NCI-H524 (cell line): ENCODE measurements at places on chromosomes 4 and X.

- no peak for DNase-seq
Measured at GRCh38 chrX:840556-840955, 210.0 kb downstream of the SHOX start.

GRCh38 chr4:54723820-54724219 is 66.1 kb downstream of the KIT start:
- no peak for DNase-seq

GRCh38 chrX:145865082-145865481 is 47.5 kb downstream of the SLITRK2 start:
- no peak for DNase-seq

DNA sequence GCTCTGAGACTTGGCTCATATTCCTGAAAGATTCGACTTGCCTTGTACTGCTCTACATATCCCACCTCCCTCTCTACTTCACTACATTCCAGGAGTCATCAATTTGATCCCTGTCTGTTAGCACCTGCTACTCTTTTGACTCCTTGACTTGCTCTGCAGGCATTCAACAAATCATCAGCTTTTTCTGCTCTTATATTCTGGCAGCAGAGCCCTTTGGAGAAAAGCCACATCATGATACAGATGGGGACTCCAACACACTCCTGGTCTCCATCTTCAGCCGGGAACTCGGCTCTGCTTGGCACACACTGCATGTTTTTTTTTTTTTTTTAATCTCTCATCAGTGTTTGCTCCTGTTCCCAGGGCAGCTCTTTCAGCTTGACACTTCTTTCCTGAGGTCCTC is 293.2 kb upstream of the LCORL start:
- DNase-seq, result no peak

DNA sequence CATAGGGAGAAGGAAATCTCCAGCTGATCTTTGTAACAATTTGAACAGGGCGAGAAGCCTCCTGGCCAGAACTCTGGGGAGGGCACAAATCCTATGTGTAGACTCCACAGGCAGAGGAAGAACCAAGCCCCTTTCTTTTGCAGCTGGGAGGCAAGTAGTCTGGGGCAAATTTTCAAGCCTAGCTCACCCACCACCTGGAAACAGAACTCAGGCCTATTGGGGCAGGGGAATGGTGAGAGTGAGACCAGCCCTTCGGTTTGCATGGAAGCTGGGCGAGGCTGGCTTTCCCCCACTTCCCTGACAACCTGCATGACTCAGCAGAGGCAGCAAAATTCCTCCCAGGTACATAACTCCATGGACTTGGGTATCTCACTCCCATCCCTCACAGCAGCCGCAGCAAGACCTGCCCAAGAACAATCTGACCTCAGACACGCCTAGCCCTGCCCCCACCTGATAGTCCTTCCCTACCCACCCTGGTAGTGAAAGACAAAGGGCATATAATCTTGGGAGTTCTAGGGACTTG is 138.2 kb downstream of the EMCN start:
- no peak for DNase-seq

DNA sequence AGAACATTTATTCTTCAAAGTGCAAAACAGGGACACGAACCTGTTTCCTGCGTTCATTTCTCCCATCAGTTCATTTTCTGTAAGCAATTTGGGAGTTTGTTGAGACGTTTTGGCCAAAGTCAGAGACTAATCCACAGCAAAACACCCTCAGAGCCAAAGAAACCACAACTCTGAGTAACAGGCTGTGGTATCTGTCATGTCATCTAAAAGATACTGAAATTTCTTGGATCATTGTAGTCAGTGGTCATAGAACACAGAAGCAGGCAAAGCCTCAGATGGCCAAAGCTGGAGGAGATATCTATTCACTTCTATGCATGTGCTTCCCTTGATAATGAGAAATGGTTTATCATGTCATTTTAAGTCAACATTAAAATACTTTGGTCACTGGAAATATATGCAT is 485.6 kb upstream of the GALNT7 start:
- no peak for DNase-seq

GRCh38 chr4:137524725-137525369 is 7.4 kb downstream of the PCDH18 start:
- DNase-seq, result peak; percentile 18

DNA sequence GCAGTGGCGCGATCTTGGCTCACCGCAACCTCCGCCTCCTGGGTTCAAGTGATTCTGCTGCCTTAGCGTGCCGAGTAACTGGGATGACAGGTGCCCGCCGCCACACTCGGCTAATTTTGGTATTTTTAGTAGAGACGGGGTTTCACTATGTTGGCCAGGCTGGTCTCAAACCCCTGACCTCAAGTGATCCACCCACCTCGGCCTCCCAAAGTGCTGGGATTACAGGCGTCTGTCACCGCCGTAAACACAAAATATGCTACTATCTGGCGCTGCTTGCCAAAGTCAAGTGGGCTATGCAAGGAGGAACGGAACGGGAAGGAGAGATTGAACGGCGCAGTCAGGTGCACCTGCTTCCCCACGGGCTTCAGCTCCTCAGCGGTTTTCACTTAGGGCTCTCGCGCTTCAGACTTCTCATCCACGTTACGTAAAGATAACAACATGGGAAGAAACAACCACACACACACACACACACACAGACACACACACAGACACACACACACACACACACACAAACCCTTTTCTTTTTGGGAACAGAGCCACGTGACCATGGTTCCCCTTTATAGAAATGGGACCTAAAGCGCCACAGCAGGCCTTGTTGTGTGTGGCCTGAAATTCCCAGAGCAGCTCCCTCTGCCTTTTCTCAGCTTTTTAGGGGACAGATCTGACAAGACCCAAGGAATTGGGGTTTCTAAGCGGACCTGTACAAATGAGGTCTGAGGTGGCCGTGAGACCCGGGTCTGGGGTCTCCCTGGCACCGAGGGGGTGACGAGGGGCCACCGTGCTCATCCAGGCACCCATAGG is 1.5 kb downstream of the P2RY8 start:
- DNase-seq, result no peak

GRCh38 chr4:7307394-7308099 is 115.2 kb downstream of the SORCS2 start:
- no peak for DNase-seq

DNA sequence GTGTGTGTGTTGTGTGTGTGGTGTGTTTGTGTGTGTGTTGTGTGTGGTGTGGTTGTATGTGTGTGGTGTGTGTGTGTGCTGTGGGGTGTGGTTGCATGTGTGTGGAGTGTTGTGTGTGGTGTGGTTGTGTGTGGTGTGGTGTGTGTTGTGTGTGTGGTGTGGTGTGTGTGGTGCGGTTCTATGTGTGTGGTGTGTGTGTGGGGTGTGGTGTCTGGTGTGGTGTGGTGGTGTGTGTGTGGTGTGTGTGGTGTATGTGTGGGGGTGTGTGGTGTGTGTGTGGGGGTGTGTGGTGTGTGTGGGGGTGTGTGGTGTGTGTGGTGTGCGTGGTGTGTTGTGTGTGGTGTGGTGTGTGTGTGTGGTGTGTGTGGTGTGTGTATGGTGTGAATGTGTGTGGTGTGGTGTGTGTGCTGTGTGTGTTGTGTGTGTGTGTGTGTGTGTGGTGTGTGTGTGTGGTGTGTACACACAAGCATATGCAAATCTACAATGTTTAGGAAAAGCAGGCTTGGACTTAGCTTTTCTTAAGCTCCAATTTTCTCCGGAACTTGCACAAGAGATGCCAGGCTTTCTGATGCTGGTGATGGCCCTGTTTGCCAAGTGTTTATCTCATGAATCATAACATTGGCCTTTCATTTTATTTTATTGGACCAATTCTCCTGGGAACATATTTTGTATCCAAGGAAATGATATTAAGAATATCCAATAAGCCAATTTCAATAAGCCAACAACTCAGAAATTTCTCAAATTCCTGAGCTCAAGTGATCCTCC is 148.7 kb downstream of the SPATA18 start:
- DNase-seq, result no peak

- DNase-seq, result no peak
Measured at GRCh38 chr4:6732441-6733357, 16.7 kb downstream of the BLOC1S4 start.

DNA sequence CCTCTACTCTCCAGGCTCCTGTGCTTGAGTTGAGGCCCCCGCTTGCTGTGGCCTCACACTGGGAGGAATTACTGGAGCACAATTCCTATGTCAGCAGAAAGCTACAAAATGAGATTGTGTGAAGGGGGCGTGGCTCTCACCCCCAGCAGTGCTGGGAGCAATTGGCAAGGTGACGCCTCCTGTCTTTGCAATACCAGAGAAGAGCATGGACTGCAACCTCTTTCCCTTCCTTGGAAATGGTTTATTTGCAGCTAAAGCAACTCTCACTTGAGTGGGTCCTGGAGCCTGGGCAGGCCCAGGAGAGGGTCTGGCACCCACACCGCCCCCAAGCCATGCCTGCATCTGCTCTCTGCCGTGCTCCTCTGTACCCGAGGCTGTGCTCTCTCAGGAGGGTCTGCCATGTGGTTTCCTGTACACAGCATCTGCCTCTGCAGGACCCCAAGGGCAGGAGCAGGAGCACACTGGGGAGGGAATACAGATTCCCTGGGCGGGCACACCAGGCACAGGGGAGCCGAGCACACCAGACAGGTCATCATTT is 32.9 kb upstream of the HGFAC start:
- no peak for DNase-seq

DNA sequence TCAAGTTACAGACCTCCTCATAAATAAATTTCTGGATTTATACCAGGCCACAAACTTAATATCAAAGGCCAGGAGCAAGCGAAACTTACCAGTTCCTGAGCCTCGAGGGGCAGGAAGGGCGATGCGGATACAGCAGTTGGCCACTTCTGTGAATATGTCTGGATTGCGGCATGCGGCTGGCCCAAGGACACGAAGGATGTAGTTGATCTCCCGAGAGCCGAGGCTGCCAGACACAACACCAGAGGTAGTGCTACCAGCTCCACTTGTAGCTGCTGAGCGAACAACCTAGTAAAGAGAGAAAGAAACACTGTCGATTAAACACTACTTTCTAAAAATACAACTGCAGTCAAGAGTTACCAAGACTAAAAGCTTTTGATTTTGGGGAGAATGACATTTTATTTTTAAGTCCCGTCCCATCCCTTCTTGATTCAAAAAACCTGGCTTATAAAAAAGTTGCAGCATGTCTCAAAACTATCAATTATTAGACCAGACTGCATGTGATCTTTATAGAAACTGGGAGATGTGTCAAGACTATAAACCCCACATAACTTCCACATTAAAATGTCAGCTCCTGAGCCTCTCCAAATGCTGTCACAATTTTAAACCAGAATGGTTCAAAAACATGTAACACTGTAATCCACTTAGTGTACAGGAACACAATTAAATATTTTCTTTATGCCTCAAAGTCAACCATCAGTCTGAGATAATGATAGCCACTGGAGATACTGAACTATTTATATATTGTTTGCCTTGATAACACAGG is 105.6 kb downstream of the HUWE1 start:
- DNase-seq, result no peak

DNA sequence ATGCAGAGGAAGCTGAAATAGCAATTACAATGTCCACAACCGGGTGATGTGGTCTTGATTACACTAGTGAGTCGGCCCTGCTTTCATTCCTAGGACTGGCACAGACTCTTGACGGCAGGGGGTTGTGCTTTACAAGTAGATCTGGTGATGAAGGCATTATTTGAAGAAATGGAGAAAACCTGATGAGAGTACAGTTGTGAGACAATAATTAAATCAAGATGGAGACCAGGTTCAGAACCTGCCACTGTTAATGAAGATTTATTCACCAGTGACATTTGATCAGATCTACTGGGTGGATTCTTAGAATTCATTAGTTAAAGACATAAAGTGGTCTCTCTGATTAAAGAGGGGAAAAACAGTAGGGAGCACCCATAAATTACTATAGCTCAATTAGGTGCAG is 747.2 kb downstream of the STPG2 start:
- no peak for DNase-seq
